CD14-positive monocyte (primary cell): ENCODE measurements at places on chromosomes 12 and 14.

DNA sequence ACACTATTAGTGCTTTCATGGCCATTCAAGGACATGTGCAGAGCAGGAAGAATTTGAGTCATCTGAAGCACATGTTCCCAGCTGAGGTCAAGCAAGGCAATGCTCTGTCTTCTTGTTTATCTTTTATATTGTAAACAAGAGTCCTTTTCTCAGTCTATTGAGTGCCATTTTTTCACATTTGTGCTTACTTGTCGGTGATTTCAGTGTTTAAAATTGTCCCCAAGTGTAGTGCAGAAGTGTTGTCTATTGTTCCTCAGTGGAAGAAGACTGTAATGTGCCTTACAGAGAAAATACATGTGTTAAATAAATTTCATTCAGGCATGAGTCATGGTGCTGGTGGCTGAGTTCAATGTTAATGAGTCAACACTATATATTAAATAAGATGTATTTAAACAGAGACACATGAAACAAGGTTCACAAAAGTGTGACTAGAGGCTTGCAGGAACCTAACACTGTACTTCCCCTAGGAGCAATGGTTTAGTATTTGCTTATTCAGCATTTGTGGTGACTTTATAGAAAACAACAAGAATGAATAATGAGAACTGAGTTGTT, 391.1 kb downstream of the LRIG3 start:
- no peak for DNase-seq

GRCh38 chr14:58787592-58787991, 149.8 kb downstream of the DACT1 start:
- DNase-seq, result no peak

- DNase-seq, result no peak
Observed at GRCh38 chr14:23460960-23461359, 8.5 kb upstream of the NGDN start.

GRCh38 chr12:98998697-98999299, 353.7 kb downstream of the APAF1 start:
- no peak for DNase-seq
